GM23248 (cell line): ENCODE measurements at places on chromosomes 11 and 22. TPM values are rescaled to one million over a fixed set of nuclear protein-coding genes. Genes with fewer than 3 reads are reported as not detected.
A peak's percentile ranks its signal among the peaks of the same experiment; 100 is the strongest.

The C11orf42 gene
- not detected in 2 replicates for total RNA-seq

The TPBGL gene
- not detected in 2 replicates for total RNA-seq

The MS4A6E gene
- total RNA-seq: not detected in 2 replicates

The TH gene
- total RNA-seq: not detected in 2 replicates

The P4HA3 gene
- 24.3 and 26.4 TPM in 2 replicates for total RNA-seq

The NCF4 gene
- not detected in 2 replicates for total RNA-seq

The KIF18A gene
- total RNA-seq: 7.8 and 12.5 TPM in 2 replicates

GRCh38 chr11:131841925-131842635 is 471.7 kb downstream of the NTM start:
- H3K4me1 ChIP-seq: no peaks in the 10 kb centered on the region
- no peak for DNase-seq
- no peak overlapping the region for H3K27ac ChIP-seq
- H3K4me3 ChIP-seq: no peak overlapping the region
- H3K36me3 ChIP-seq: no peaks in the 10 kb centered on the region
- H3K27me3 ChIP-seq: no peaks in the 10 kb centered on the region

GRCh38 chr11:36948460-36949127 is 350.6 kb upstream of the RAG2 start:
- H3K36me3 ChIP-seq: no peaks in the 10 kb centered on the region
- no peak for DNase-seq
- H3K4me3 ChIP-seq: no peak overlapping the region
- H3K27me3 ChIP-seq: no peaks in the 10 kb centered on the region

GRCh38 chr11:1768141-1768469 is 4.4 kb upstream of the CTSD start:
- no peaks in the 10 kb centered on the region for H3K36me3 ChIP-seq
- no peak overlapping the region for H3K27ac ChIP-seq
- H3K4me3 ChIP-seq: no peak overlapping the region
- peaks cover 21% of the 10 kb centered on the region for H3K4me1 ChIP-seq

DNA sequence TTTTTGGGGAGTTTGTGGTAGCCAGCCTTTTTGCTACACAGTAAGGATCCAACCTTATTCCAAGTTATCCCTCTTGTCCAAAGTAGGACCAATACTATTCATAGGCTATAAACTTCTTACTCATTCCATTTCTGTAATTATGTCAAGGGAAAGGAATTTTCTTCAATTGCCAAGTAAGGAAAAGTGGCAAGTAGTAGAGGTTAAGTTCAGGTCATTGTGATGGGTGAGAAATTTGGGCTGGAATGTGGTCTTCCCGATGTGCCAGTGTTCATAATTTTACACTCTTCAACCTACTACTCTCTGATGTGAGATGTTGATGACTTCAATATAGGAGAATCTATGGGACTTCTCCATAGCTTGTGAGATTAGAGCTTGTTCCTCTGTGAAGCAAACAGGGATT is 648.8 kb downstream of the METTL15 start:
- DNase-seq: peak; percentile 63
- H3K36me3 ChIP-seq: no peaks in the 10 kb centered on the region
- H3K27me3 ChIP-seq: no peaks in the 10 kb centered on the region
- H3K27ac ChIP-seq: peak overlapping the region; percentile 65

DNA sequence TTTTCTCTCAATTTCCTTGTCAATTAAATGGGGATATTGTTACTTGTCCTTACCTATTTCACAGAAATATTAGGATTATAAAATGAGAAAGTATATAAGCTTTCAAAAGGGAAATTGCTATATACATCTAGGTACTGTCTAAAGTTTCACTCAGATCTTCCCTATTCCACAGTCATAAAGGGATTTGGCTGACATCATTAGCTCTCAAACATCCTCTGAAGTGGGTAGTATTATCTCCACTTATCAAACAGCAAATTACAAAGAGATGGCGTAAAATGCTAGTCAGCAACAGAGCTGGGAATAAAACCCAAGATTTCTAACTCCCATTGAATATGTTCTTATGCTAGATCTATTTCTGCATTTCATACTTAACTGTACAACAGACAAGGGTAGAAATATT is 50.9 kb downstream of the SLC25A17 start:
- no peak for DNase-seq
- H3K27me3 ChIP-seq: no peaks in the 10 kb centered on the region
- H3K27ac ChIP-seq: no peak overlapping the region
- H3K4me1 ChIP-seq: peaks cover 9% of the 10 kb centered on the region
- H3K36me3 ChIP-seq: peaks cover 21% of the 10 kb centered on the region; the same call in 1 of the 2 replicates
- H3K4me3 ChIP-seq: no peak overlapping the region
